ENCODE measurements at places on chromosomes 4 and X. TPM values are rescaled to one million over a fixed set of nuclear protein-coding genes. Genes with fewer than 3 reads are reported as not detected.

Gene LRCH2
- not detected for total RNA-seq

Gene P2RY10
- not detected for total RNA-seq

Gene RTL3
- total RNA-seq = 0.07 TPM

Gene FAM149A
- 1.6 TPM for total RNA-seq

Gene EREG
- total RNA-seq = 18.5 TPM

Gene SERTM2
- not detected for total RNA-seq

Gene TTC29
- not detected for total RNA-seq

Gene DUX4
- not detected for total RNA-seq

Gene PRDM8
- total RNA-seq = 0.12 TPM

Gene BRS3
- not detected for total RNA-seq

Gene ARL13A
- total RNA-seq = 0.36 TPM

Gene HSFX2
- 0.27 TPM for total RNA-seq

Gene ENPEP
- 0.02 TPM for total RNA-seq

Gene TMEM187
- 5.4 TPM for total RNA-seq

Gene TBC1D9
- 6.6 TPM for total RNA-seq

Gene TASL
- not detected for total RNA-seq
